Body of pancreas (tissue), 4 donors: ENCODE measurements at places on chromosomes 16 and 17.

DNA sequence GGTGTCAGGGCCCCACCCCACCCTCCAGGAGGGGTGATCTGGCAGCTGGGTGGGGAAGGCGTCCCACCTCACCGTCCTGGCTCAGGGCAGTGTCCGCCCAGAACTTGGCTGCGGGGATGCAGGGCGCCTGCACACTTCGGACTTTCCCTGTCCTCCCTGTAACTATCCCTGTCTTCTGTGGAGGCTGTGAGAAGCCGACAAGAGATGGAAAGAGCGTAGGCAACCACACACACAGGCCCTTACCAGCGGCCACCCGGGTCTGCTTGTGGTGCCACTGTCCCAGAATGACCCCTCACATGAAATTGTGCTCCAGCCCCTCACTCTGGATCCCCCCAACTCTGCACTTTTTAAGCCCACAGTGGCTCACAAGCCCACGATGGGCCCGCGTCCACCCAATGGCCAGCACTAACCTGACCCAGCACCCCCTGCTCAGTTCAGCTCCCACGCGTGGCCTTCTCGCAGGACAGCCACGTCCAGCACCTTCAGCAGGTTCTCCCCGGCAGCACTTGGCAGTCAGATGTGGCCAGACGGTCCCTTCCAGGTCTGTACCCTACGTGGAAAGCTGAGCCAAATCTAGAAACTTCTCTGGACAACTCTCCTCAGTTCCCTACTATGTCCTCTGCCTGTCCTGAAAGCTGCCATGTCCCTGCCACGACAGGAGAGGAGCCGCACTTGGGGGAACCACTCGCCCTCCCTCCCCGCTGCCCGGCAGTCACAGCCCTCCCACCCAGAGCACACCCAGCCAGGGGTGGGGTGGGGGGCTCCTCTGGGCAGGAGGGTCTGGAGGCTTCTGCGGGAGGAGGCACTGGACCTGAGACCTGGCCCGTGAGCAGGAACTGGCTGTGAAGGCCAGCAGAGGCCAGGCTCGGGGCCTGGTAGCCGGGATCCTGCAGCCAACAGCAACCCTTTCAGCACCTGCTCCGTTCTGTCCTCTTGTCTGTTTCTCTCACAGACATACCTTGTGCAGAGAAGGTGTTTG, 38.0 kb downstream of the PEMT start:
- DNase-seq, result no peak

- no peak for DNase-seq
These were observed 4.8 kb downstream of the GNG13 start for GRCh38 chr16:795580-796229.

DNA sequence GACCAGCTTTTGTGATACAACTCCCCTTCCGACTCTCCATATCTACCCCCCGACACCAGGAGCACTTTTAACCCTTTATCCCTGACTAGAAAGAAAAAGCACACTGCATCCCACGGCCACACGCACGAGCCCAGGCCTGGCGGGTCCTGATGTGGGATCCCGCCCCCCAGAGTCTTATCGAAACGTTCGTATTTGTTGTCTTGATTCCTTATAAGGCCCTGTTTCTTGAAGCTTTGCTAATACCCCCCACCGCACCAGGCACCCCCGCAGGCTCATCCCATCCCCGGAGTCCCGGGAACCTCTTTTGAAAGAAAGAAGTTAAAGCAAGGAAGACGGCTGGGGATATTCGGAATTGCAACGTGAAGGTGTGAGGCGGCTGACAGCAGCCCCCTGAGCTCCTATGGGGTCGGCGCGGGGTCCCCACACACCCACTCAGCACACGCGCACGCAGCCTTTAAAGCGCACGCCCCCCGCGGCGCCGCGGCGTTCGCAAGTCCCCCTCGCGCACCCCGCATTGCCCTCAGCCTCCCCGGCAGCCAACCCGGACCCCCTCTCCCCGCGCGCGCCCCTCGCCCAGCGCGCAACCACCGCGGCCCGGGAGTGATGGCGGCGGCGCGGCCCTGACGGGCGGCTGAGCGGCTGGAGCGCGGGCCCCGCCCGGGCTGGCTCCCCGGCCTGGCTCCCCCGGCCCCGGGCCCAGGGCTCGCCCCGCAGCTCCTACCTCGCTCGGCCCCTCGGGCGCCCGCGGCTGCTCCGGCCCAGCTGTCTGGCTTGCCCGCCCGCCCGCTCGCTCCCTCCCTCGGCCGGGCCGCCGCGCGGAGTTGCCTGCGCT, 448 bp downstream of the STAT5B start:
- DNase-seq, result no peak

- no peak for DNase-seq
These were observed 9.6 kb downstream of the STX8 start for GRCh38 chr17:9566067-9566466.

DNA sequence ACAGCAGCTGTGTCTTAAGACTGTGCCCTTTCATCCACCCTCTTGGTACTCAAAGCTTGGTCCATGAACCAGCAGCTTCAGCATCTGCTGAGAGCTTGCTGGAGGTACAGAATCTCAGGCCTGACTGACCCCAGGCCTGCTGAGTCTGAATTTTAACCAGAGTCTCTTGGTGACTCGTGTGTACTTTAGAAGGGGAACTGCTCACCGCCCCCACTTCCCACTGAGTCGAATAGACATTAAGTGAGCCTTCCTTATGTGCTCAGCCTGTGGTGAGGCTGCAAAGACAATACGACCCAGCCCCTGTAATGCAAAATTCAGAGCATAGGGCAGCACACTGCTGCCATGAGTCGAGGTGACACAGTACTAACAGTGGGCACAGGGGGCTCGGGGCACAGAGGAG, 662.8 kb downstream of the WWOX start:
- no peak for DNase-seq
